ENCODE measurements at places on chromosomes 1 and 21. TPM values are rescaled to one million over a fixed set of nuclear protein-coding genes. Genes with fewer than 3 reads are reported as not detected.

The CCDC190 gene
- not detected for total RNA-seq

DNA sequence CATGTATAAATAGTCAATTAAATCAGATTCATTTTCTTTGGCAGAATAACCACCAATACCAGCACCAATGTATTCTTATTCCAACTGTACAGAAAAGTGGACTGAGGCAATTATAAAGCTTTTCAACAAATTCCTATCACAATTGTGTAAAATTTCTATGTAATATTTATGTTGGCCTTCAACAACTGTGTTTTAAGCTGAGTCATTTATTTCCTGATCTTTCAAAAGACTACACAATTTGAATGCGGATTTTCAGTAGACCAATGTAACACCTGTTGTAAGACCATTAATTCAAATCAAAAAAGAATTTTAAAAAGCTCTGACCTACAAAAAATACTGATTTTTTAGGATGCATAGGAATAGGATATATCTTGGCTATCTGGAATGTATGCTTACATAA, 25.5 kb downstream of the GPATCH2 start:
- no peaks in the 10 kb centered on the region for H3K27me3 ChIP-seq
- no peak for DNase-seq
- no peaks in the 10 kb centered on the region for H3K4me1 ChIP-seq
- H3K36me3 ChIP-seq, result peaks cover 13% of the 10 kb centered on the region
- no peak overlapping the region for H3K27ac ChIP-seq
- H3K4me3 ChIP-seq, result no peak overlapping the region

DNA sequence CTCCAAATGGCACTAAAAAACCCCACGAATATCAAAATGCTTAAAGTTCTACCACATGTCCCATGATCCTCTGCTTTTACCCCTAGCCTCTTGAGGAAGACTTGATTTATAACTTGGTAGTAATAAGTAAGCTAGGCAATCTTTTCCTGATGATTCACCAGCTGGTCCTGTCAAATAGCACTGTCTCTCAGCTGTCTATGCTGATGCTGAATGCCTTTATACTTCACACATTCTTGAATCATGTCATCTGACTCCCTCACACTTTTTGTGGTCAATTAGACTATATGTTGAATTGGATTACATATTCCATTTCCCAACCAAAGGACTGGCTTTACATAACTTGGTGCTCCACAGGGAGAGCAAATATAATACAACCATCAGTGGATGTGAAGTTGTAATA, 16.6 kb downstream of the C21orf91 start:
- H3K27me3 ChIP-seq, result no peaks in the 10 kb centered on the region
- H3K4me3 ChIP-seq, result no peak overlapping the region
- no peak overlapping the region for H3K27ac ChIP-seq
- no peak for DNase-seq
- peaks cover 21% of the 10 kb centered on the region for H3K4me1 ChIP-seq

The LPAR3 gene
- total RNA-seq, result 11.1 TPM

DNA sequence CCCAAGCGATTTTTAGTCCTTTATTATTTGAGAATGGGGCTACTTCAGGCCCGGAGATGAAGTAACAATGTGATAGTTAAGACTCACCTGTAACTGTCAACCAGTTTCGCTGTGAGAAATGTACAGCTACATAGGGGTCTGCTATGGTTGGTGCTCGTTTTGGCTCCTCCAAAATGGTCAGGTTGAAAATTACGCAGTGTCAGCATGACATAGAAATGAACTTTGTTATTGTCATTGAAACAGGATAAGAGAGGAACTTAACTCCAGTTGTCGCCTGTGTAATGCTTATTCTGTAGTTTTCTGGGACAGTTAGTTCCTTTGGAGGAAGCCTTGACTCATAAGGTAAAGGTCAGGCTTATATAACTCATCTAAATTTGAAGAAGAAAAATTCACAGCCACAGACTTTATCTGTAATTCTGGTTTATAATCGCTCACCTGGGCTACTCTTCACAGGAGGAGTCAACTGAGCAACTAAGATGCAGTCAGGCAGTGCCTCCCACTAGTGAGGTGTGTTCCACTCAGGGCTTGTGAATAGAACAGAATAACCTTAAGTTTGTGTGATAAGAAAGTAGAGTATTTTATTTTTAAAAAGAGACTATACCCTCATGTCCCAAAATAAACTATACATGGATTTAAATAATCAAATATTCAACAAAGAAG, 130.9 kb downstream of the CD247 start:
- no peak for DNase-seq
- peaks cover 23% of the 10 kb centered on the region for H3K36me3 ChIP-seq
- H3K27ac ChIP-seq, result no peak overlapping the region
- H3K4me3 ChIP-seq, result no peak overlapping the region
- no peaks in the 10 kb centered on the region for H3K4me1 ChIP-seq

The SPRR2E gene
- total RNA-seq, result not detected

The SIPA1L2 gene
- total RNA-seq, result 143 TPM

All from cardiac muscle cell (in vitro differentiated cells and primary cell).